ENCODE measurements at places on chromosomes 4 and X. TPM values are rescaled to one million over a fixed set of nuclear protein-coding genes. Genes with fewer than 3 reads are reported as not detected.

Gene GASK1B
- total RNA-seq: 16.1 TPM

Gene FGF13
- total RNA-seq: not detected

Gene ERVMER34-1
- total RNA-seq: 4.6 TPM

Gene APLN
- 0.28 TPM for total RNA-seq

Gene C4orf51
- not detected for total RNA-seq

Gene TACR3
- total RNA-seq: not detected

Gene GLUD2
- 0.23 TPM for total RNA-seq

DNA sequence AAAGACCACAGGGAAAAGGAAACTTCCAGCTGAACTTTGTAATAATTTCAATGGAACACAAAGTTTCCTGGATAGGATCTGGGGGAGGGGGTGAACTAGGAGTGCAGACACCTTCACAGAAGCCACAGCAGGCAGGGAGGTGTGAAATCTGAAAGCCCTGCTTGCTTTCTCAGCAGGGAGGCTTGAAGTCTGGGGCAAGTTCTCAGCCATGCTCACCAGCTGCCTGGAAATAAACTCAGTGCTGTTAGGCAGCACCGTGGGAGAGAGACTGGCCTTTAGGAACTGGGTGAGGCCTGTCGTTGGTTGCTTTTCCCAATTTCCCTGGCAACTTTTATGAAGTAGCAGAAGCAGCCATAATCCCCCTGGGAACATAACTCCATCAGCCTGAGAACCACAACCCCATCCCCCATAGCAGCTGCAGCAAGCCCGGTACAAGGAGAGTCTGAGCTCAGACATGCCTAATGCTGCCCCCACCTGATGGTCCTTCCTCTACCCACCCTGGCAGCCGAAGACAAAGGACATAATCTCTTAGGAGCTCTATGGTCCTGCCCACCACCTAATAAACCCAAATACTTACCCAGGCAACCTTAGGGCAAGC, 39.2 kb upstream of the NMU start:
- no peak for DNase-seq

DNA sequence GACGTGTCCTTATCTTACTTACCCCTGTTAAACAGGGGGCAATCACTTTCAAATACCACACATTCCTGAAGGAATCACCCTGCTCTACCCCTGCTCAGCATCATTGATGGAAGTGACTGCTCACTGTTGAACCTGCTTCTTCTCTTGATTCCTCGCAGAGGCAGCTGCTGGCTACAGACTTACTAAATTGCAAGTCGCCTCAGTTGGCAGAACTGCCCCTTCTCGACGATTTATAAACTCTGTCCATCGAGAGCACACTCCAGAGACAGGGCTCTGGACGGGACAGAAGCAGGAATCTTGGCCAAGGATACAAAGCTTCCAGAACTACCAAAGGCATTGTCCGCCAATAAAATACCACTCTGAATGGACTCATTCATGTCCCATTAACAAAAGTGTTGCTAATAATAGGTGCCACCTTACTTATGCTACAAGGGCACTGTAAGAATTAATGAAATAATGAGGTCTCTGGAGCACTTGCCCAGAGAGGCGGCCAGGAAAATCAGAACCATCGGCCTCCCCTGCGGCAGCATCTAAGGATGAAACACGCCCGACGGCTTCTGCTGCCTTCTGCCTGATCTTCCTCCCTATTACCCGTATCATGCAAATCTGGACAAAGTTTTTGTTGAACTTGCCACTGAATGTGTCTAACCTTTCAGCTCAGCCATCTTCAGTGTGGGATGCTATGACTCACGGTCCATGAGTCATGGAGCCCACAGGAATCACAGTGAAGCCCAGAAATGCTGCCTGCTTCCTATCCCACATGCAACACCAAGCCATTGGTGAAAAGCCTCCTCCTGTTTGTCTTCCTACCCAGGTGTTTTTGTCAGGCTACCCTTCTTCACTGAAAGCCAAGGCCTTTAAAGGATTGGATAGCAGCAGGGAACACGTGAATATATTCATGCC, 164.9 kb downstream of the MAML3 start:
- peak; percentile 84 for DNase-seq

DNA sequence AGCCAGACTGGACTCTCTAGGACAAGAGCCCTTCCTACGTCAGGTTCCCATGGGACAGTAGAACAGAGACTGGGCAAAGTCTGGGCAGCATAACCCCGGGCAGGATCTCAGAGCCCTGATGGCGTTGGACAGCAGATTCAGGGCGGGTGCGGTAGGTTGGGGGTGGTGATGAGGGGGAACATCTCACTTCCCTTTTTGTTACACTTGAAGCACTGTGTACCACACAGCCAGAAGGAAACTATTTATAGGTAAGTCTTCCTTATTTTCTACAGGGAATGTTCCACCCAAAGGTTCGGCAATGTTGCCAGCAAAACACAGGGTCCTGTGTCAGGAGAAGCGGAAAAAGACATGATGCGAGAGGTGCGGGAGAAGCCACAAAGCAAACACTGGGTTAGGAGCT, 54.3 kb downstream of the TSC22D3 start:
- no peak for DNase-seq

GRCh38 chrX:47112316-47112954, 32.1 kb downstream of the NDUFB11 start:
- no peak for DNase-seq

DNA sequence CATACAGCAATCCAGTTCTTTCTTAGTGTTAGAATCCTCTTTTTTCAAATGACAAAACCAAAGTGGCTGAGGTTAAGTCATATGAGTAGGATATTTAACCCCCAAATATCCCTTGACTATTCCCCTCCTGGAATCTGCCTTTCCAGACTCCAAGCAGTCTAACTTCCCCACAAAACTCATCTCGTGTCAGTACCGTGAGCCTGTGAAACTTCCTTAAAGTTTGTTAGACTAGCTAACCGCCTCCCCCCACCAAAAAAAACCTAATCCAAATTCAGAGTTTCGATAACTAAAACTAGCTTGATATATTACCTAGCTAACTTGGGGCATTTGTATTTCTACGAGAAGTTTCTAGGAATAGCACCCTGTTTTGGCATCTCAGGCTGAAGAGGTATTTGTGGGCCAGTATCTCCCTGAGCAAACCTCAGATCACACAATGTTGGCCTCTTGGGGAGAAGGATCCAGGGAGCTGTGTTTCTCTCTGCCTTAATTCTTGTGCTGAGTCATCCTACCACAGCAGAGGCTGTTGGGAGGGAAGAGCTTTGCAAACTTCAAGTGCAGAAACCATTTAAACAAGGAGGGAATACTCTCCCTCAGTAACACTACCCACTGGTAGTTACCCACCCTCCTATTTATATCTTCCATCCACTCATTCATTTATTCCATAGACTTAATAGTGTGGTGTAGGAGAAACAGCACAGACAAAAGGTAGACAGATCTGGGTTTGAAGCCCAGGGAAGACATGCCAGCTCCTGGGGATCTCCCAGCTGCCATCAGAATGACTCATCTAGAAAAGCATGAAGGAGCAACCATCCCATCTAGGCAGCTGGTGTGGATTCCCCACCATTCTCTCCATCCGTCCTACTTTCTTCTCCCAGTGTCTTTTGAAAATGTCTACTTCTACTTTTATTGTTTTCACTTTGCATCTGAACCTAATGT, 39.3 kb upstream of the TXK start:
- peak; percentile 29 for DNase-seq

- no peak for DNase-seq
These were observed 86.1 kb downstream of the ZNF518B start for GRCh38 chr4:10371121-10371520.

DNA sequence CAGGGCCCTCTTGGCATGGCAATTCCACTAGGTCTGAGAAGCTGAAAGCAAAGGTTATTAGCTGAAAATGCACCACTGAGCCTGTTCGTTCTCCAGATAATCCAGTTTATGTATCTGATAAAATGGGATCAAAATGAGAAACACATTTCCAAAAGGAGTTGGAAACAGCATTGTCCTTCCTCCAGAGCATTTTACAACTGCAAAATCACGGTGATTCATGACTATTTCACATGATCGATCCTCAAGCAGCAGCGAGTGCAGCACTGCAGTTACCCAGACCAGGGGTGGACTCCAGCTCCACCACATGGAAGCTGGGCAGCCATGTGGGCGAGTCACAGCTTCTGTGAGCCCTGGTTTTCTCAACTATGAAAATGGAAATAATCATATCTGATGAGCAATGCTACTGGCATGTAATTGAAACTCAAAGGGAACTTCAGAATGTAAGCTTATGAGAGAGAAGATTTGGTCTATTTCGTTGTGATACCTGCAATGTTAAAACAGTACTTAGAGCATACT, 78.7 kb upstream of the MSX1 start:
- DNase-seq: no peak

- no peak for DNase-seq
These were observed 129.2 kb upstream of the PAK3 start for GRCh38 chrX:110966839-110967238.

GRCh38 chr4:155974476-155974749, 20.7 kb upstream of the CTSO start:
- no peak for DNase-seq

- DNase-seq: no peak
These were observed 55.5 kb downstream of the SMIM20 start for GRCh38 chr4:25969374-25970155.

DNA sequence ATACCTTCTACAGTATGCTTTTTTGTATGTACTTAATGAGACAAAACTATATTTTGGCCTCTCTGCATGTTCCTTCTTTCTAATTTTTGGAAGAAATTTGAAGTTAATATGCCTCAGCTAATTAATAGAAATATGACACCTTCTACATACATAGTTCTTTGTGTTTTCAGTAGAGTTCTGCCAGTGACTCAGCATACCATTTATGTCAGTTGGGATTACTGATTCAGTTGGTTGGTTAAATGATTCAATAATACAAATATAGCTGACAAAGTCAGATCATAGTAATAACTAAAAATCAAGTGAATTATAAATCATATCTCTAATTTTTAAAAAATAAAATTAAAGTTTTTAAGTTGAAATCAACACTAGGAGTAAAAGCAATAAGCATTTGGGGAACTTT, 16.8 kb downstream of the BTC start:
- DNase-seq: no peak

Data from HT-29 (cell line).